ENCODE measurements at places on chromosomes 1 and 21. TPM values are rescaled to one million over a fixed set of nuclear protein-coding genes. Genes with fewer than 3 reads are reported as not detected.

The RGS18 gene
- not detected for total RNA-seq

The SLC22A15 gene
- total RNA-seq = 0.47 TPM

The CRP gene
- total RNA-seq = 0.09 TPM

The CFHR4 gene
- not detected for total RNA-seq

The MRPL24 gene
- total RNA-seq = 60.2 TPM

The DMBX1 gene
- total RNA-seq = not detected

The ENTREP3 gene
- 2.8 TPM for total RNA-seq

The CHI3L2 gene
- not detected for total RNA-seq

The MROH9 gene
- total RNA-seq = not detected

Measured in endothelial cell of coronary artery (primary cell).